ENCODE measurements at places on chromosomes 16 and 17.

DNA sequence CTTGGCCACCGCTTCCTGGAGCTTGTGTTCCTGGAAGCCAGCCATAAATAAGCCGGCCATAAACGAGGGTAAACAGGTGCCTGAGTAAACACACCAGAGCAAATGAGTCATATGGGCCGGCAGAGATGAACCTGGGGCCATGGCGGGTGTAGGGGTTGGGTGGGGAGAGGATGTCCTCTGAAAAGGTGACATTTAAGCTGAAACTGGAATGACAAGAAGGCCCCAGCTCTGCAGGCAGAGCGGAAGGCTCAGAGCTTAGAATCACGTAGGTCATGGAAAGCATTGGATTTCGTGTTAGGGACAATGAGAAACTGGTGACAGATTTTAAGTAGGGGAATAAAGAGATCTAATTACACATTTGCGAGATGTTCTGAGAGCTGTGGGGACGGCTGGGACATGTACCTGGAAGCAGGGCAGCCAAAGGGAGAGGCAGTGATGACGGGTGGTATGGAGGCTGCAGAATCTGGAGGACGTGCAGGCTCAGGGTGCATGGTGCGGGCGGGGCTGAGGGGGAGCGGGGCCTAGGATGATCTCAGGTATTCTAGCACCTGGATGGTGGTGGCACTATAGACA, 8.1 kb upstream of the DNASE1 start:
- no peak for DNase-seq

DNA sequence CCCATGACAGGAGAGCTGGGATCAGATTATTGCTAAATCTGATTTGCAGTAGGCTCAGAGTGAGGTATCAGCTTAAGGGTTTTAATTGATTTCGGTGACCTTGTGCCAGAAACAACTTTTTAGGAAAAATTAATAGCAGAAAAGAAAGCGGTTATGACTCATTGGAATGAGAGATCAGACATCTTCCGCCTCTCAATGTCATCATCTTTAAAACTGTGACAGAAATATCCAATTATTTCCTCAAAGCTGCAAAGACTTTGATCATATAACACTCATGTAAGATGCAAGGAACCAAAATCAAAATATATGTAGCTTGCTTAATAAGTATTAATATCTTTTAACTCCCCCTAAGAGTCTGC, 190.1 kb upstream of the FOXF1 start:
- DNase-seq = no peak

DNA sequence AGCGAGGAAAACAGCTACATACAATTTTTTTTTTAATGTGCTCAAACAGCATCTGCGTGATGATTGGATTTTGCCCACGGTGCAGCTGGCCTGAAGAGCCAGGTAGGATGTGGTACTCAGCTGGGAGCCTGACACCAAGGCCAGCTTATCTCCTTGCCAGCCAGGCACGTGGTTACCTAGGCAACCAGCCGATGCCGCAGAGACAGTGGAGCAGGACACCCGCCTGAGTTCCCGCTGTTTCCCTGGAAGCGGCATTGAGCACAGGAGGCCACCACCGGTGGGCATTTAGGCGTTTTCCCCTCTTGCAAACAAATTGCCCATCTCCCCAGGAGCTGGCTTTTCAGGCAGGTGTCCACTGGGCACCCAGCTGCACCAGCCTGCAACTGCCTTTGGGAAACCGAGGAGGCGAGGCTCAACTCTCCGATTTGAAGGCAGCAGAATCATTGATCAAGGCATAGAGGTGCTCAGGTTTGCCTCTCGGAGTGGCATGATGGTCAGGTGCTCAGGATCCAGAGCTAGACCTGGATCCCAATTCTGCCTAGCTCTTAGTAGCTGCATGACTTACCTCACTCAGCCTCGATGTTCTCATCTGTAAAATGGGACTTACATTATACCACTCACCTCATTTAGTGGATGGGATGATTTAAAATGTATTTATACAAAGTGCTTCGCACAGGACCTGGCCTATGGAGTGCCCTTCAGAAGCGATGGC, 137.5 kb upstream of the PLCG2 start:
- DNase-seq = no peak

DNA sequence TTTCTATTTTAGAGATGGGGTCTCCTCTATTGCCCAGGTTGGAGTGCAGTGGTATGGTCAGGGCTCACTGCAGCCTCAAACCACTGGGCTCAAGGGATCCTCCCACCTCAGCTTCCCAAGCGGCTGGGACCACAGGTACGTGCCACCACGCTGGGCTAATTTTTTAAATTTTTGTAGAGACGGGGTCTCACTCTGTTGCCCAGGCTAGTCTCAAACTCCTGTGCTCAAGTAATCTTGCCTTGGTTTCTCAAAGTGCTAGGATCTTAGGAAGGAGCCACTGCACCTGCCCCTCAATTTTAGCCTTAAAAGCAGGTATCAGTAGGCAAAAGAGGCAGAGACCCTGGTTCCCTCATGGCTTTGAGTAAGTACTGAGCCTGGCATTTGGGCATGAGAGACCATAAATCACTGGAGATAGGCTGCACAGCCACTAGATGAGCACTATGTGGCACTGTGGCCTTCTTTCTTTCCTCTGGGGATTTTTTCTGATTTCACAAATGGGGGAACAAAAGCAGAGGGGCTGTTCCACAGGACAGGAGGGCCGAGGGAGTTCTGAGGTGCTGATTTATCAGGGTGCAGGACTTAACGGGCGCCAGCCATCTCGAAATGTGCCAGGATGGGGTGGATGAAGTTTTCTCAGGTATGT, 82.2 kb downstream of the PLXDC1 start:
- no peak for DNase-seq

DNA sequence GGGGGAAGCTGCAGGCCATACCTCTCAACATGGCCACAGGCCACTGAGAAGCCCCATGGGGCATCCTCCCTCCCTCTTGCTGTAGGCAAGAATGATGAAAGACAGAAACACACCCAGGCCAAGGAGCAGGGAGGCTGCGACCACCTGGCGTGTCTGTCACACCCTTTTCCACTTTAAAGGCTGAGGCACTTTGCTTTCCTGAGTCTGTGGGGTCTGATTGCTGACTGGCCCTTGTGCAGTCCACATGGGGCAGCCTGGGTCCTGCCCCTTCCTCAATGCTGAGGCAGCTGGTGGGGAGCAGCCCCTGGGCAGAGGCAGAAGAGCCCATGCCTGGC, 8.7 kb downstream of the TMEM204 start:
- no peak for DNase-seq

All from GOT3 (cell line).